Stimulated activated CD8-positive, alpha-beta memory T cell treated with anti-CD3 and anti-CD28 coated beads, Interleukin-2, amount 100 ng/mL, for 1 hour (primary cell): ENCODE measurements at places on chromosomes 7 and 10.

- DNase-seq, result no peak
Observed at GRCh38 chr7:20249376-20249775, 32.2 kb upstream of the MACC1 start.

GRCh38 chr7:55501611-55502010, 70.7 kb downstream of the VOPP1 start:
- DNase-seq, result no peak

- DNase-seq, result no peak
Observed at GRCh38 chr7:127899411-127899810, 131.8 kb downstream of the LRRC4 start.

DNA sequence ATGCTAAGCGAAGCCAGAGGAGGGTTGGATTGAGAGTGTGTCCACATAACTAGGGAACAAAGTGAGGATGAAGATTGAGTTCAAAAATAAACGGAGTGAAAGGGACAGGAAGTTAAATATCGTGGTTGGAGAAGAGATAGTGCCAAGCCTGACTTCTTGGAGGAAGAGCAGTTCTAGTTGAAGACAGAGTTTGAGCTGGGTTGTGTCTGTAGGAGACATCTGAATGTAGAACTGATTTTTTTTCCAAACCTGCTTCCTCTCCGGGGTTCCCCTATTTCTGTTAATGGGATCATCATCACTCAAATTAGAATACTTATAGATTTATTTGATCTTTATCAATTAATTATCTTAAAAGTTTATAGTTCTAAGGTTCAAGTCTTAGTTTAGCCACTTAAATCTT, 35.6 kb downstream of the SP4 start:
- DNase-seq, result no peak

DNA sequence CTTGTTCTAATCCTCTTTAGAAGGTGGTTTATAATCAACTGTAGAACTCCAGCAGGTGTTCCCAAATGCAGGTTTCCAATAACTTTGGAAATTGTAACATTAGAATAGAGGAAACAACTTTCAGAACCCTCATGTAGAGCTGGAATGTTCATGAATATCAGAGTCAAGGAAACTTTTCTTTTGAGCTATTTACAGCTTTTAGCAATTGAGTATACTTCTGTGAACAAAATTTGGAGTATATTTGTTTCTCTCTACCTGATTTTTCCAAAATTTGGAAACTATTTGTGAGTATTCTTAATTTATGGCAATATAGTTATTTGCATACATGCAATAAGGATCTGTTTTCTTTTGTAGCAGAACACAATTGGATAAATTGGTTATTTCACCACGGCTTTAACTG, 2.8 kb upstream of the CFAP43 start:
- DNase-seq, result no peak

GRCh38 chr10:122056431-122057094, 67.6 kb downstream of the TACC2 start:
- no peak for DNase-seq
